ENCODE measurements at places on chromosomes 2 and 18. TPM values are rescaled to one million over a fixed set of nuclear protein-coding genes. Genes with fewer than 3 reads are reported as not detected.

GKN1 gene
- not detected for total RNA-seq

GRCh38 chr2:64808092-64808491, 154.4 kb upstream of the SERTAD2 start:
- no peak for DNase-seq

DNA sequence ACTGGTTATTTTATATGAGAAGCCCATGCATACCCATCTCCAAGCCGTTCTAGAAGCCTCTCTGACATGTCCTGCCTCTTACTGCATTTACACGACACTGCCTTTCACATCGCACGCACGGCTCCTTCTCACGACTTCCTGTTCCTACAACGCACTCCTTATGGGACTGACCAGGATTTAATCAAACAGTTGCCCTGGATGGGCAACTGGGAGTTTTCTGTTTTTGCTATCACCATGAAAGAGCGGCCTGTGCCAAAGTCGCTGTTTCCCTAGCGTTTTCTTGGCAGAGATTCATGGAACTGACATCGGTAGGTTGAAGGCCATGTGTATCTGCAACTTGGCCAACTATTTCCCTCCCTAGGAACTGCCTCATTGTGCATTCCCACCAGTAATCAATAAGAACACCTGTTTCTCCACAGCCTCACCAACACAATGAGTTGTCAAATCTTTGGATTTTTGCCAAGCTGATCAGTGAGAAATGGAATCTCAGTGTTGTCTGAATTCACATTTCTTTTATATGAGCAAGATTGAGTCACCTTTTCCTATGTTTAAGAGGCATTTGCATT, 97.2 kb upstream of the OTOS start:
- no peak for DNase-seq

DNA sequence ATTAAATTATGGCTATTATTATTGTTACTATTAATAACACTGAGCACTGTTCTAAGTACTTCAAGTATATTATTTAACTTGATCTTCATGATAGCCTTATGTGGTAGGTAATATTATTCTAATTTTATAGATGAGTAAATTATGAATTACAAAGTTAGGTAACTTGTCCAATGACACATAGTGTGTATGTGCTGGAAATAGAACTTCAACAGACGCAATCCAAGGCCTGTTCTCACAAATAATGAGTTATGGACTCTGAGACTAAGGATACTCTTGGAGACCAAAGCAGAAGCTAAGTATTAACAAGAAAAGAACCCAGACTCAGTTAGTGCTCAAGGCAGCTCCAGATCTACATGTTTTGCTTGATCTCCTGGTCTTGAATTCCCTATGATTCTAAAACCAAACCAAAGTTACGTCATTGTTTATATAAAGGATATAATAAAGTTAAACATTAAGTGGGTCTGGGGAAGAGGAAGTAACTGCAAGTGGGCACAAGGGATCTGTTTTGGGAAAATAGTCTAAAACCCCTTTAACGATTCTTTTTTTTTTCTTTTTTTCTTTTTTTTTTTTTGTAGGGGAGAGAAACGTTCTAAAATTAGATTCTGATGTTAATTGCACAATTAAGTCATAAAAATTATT, 211.3 kb downstream of the ERBB4 start:
- DNase-seq = no peak

GRCh38 chr2:44109166-44109565, 59.5 kb upstream of the PPM1B start:
- no peak for DNase-seq

DNA sequence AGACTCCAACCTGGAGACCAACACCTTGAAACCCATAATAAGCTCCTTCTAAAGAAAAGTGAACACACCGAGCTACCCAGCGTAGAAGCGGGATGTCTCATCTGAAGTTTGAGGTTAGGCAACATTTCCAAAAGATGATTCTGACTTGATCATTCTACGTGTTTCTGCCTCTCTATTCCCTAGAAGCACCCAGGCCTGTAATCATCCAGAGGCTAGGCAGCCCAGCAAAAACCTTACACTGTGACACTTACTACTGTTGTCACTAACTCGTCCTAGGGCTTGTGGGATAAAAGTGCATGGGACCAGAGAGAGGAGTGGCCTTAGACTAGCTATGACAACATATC, 1.4 kb downstream of the ZBTB14 start:
- no peak for DNase-seq

DNA sequence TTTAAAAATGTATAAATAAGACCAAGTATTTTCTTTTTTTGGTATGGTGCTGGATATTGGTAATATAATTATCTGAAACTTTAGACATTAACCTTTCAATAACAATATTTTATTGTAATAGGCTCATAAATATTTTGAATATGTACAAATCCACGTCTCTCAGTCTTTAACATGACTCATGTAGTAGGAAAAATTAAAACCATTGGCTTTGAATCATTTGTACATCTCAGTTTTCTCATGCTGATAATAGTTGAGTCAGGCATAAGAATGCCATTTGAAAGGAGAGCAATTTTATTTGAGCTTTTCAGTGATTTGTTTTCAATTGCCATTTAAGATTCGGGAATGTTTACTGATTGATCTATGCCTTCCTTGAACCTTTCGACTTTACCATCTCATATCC, 364.8 kb downstream of the TGIF1 start:
- no peak for DNase-seq

All from thoracic aorta (tissue), 2 donors.